MM.1S (cell line): ENCODE measurements at places on chromosomes 11 and 22.

DNA sequence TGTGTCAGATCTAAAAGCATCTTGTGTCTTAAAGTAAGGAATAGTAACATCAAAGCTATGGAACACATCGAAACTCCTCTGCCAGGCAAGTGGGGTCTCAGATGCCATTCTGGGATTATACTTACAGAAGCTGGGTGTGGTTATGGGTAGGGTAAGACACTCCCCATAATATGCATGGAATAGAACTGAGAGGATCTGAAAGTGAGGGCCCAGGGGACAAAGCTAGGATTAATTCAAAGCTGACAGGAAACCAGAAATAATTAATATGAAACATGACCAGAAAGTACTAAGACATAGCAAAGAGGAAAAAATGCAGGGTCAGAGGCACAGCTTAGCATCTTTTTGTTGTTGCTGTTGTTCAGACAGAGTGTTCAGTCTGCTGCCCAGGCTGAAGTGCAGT, 40.2 kb upstream of the EED start:
- DNase-seq, result no peak

DNA sequence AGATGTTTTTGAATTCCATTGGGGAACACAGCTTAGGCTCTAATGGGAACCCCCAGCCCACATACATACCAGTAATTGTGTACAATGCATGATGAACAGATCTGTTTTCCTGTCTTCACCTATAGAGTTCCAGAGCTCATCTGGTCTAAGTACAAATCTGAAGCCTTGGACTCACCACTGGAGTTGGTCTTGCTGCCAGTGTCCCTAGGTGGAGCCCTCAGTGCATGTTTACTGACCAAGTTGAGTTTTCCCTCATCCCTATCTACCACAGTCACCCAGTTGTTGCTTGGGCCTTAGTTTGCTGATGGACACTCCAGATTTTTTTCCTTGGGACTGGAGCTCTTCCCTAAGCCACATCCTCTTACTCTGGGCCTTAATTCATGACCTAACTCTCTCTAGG, 159.2 kb upstream of the DDI1 start:
- no peak for DNase-seq

DNA sequence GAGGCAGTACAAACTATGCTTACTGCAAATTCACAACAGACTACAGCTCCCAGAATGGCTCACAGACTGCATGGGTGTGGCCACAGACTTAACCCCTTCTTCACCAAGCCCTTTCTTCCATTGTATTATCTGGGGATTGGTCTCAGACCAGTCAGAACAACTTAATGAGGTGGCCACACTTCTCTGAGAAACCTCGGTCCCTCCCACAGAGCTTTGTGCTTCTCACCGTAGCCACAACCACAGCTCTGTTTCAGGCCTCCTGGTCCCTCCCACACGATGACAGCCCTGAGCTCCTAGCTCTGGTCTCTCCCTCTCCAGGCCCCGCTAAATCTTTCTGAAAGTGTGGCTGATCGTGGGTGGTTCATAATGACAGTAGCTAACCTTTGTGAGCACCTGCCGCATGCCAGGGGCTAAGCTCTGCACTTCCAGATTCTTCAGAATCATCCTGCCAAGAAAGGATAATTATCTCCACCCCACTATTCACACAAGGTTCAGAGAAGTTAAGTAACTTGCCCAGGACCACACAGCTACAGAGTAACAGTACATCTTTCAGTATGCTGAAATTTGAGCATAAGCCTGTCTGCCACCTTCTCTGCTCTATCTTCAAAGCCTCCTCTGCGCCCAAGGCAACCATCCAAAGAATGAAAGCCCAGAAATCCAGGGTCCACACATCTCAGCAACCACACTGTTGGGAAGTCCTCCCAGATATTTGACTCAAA, 5.4 kb downstream of the PDE2A start:
- DNase-seq, result peak; percentile 20

GRCh38 chr11:96744697-96745096, 354.9 kb downstream of the JRKL start:
- DNase-seq, result no peak

GRCh38 chr11:8002676-8003075, 15.5 kb downstream of the EIF3F start:
- no peak for DNase-seq

- DNase-seq, result no peak
Measured at GRCh38 chr11:36454941-36455631, 55.0 kb downstream of the TRAF6 start.

DNA sequence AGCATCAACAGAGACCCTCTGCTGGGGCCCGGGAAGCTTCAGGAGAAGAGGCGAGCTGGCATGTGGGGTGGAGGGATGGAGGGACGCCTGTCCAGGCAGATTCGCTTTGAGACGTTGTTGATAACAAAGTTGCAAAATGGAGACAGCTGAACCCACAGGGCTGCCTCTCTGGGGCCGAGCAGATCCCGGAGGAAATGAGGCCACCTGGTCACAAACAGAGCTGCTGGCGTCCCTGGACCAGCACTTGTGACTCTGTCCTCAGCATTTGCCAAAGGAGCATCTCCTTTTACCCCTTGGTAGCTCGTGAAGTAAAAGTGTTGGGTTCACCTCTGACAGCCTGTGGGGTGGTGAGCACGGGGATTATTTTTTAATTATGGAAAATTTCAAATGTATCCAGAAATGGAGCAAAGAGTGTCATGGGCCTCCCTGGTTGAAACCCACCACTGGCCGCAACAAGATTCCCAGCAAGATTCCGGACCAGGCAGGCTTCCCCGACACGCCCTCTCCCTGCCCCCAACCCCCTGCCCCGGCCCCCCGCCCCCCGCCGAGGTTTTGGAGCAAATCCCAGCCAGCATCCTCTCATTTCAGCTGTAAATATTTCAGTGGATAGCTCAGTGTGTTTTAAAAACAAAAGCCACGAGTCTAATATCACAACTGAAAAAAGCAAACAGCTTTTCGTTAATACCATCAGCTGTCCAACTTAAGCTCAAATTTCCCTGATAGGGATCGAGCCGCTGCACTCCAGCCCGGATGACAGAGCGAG, 20.3 kb downstream of the GRAMD4 start:
- DNase-seq, result no peak

- no peak for DNase-seq
Measured at GRCh38 chr11:10295064-10295901, 1.3 kb upstream of the SBF2 start.
